ENCODE measurements at places on chromosomes 6 and 20. TPM values are rescaled to one million over a fixed set of nuclear protein-coding genes. Genes with fewer than 3 reads are reported as not detected.

DNA sequence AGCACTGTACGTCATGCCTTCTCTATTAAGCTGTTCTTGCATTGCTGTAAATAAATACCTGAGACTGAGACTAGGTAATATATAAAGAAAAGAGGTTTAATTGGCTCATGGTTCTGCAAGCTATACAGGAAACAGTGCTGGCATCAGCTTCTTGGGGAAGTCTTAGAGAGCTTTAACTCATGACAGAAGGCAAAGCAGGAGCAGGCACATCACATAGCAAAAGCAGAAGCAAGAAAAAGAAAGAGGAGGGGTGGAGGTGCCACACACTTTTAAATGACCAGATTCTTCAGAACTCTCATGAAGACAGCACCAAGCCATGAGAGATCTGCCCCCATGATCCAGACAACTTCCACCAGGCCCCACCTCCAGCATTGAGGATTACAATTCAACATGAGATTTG, 30.1 kb downstream of the CYB5R4 start:
- no peak for DNase-seq
- H3K36me3 ChIP-seq: peaks cover 4% of the 10 kb centered on the region
- H3K27me3 ChIP-seq: no peaks in the 10 kb centered on the region
- H3K4me3 ChIP-seq: no peak overlapping the region

Gene KIF13A
- 0.05 TPM for total RNA-seq

GRCh38 chr6:52635049-52635577, 35.8 kb upstream of the TMEM14A start:
- no peaks in the 10 kb centered on the region for H3K36me3 ChIP-seq
- H3K27me3 ChIP-seq: peaks cover 4% of the 10 kb centered on the region
- H3K4me3 ChIP-seq: no peak overlapping the region
- peaks cover 10% of the 10 kb centered on the region for H3K4me1 ChIP-seq
- peak overlapping the region; percentile 37 for H3K27ac ChIP-seq

- DNase-seq: no peak
- no peaks in the 10 kb centered on the region for H3K27me3 ChIP-seq
- peaks cover 22% of the 10 kb centered on the region for H3K4me1 ChIP-seq
These were observed 842 bp downstream of the POLR1C start for GRCh38 chr6:43517505-43518357.

DNA sequence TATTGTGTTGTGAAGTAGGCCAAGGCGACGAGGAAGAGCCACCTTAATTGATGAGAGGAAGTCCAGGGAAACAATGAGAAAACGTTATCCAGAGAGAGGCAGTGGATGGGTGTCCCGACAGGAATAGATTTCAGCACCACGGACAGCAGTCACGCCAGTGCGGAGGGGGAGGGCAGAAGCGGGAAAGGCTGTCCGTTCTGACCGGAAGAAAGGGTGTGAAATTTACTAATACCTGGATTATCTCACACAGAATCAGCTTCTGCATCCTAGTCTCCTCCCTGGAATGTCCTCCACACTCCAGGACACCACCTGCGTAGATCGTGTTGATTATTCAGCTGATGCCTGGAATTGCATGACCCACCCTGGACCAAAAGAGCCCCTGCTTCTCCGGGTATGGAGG, 7.4 kb upstream of the BPIFA3 start:
- DNase-seq: peak; percentile 66
- H3K4me1 ChIP-seq: peaks cover 3% of the 10 kb centered on the region
- no peak overlapping the region for H3K27ac ChIP-seq
- H3K36me3 ChIP-seq: no peaks in the 10 kb centered on the region

DNA sequence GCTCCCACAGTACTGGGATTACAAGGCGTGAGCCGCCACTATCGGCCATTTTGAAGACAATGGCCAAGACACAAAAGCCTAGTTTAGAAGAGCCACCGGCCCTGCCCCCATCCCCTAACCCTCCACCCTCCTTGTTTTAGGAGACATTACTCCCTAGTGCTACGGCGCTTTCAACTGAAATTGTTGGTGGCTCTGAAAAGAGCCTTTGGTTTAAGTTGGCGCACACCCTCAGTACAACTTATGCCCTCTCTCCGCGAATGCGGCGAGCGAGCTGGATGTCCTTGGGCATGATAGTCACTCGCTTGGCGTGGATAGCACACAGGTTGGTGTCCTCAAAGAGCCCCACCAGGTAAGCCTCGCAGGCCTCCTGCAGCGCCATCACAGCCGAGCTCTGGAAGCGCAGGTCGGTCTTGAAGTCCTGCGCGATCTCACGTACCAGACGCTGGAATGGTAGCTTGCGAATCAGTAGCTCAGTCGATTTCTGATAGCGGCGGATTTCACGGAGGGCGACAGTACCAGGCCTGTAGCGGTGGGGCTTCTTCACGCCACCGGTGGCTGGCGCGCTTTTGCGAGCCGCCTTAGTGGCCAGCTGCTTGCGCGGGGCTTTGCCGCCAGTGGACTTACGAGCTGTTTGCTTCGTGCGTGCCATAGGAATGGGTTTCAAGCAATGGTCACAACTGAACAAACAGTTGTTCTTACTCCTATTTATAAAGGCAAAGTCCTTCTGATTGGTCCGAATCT, 114.9 kb upstream of the BTN3A2 start:
- no peaks in the 10 kb centered on the region for H3K27me3 ChIP-seq
- DNase-seq: peak; percentile 88
- peak overlapping the region; percentile 95 for H3K4me3 ChIP-seq
- H3K36me3 ChIP-seq: peaks cover 6% of the 10 kb centered on the region

GRCh38 chr20:45933266-45934045, 1.0 kb upstream of the PCIF1 start:
- peaks cover 30% of the 10 kb centered on the region for H3K4me1 ChIP-seq
- peak overlapping the region; percentile 98 for H3K27ac ChIP-seq
- no peaks in the 10 kb centered on the region for H3K27me3 ChIP-seq
- H3K36me3 ChIP-seq: peaks cover 12% of the 10 kb centered on the region
- DNase-seq: peak; percentile 84
- H3K4me3 ChIP-seq: peak overlapping the region; percentile 96

GRCh38 chr20:62161347-62161746, 17.8 kb downstream of the SS18L1 start:
- H3K27me3 ChIP-seq: no peaks in the 10 kb centered on the region
- no peak overlapping the region for H3K27ac ChIP-seq
- H3K4me1 ChIP-seq: peaks cover 18% of the 10 kb centered on the region
- no peak for DNase-seq
- peaks cover 17% of the 10 kb centered on the region for H3K36me3 ChIP-seq

Gene DACT2
- not detected for total RNA-seq

GRCh38 chr6:101588343-101588742, 194.8 kb downstream of the GRIK2 start:
- DNase-seq: no peak
- H3K27me3 ChIP-seq: no peaks in the 10 kb centered on the region
- no peaks in the 10 kb centered on the region for H3K36me3 ChIP-seq
- H3K27ac ChIP-seq: no peak overlapping the region
- H3K4me3 ChIP-seq: no peak overlapping the region

DNA sequence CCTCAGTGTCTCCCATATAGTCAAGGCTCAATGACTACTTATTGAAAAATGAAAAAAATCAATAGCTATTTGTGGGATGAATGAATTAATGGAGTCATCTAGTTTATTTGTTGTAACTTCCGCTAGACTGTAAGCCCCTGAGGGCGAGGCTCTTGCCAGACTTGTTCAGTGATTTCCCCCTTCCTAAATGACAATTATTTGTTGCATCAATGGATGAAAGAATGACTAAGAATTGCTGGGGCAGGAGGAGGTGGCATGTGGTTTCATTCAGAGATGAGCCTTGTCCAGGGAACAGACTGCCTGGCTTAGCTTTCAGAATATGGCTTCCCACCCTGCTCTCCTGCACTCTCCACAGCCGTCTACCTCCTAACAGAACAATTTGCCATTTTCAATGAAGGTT, 1.1 kb upstream of the PRELID3B start:
- DNase-seq: no peak
- peak overlapping the region; percentile 71 for H3K4me3 ChIP-seq
- H3K4me1 ChIP-seq: peaks cover 52% of the 10 kb centered on the region
- H3K27ac ChIP-seq: peak overlapping the region; percentile 85
- no peaks in the 10 kb centered on the region for H3K27me3 ChIP-seq
- H3K36me3 ChIP-seq: peaks cover 16% of the 10 kb centered on the region

GRCh38 chr6:82080767-82081166, 166.8 kb downstream of the IBTK start:
- no peaks in the 10 kb centered on the region for H3K4me1 ChIP-seq
- DNase-seq: no peak
- no peaks in the 10 kb centered on the region for H3K27me3 ChIP-seq
- no peak overlapping the region for H3K27ac ChIP-seq
- H3K36me3 ChIP-seq: no peaks in the 10 kb centered on the region

- H3K4me3 ChIP-seq: no peak overlapping the region
- peaks cover 4% of the 10 kb centered on the region for H3K4me1 ChIP-seq
- no peak overlapping the region for H3K27ac ChIP-seq
These were observed 480.8 kb upstream of the JARID2 start for GRCh38 chr6:14765106-14765505.

DNA sequence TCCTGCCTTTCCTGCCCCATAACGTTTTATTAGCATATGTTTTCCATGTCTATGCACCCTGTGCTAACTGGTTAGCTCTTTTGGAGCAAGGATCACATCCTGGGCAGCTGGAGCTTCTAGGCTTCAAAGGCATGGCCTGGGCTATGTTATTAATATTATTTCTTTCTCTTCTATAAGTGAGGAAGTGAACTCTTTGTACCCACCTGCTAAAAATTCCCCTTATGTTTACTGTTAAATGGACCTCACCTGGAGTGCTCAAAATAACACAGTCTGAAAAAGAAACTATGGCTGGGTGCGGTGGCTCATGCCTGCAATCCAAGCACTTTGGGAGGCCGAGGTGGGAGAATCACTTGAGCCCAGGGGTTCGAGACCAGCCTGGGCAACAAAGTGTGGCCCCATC, 97.8 kb downstream of the TNFAIP3 start:
- no peak overlapping the region for H3K27ac ChIP-seq
- DNase-seq: no peak
- peaks cover 27% of the 10 kb centered on the region for H3K4me1 ChIP-seq

- no peaks in the 10 kb centered on the region for H3K36me3 ChIP-seq
- DNase-seq: no peak
- H3K4me1 ChIP-seq: no peaks in the 10 kb centered on the region
- peaks cover 49% of the 10 kb centered on the region for H3K27me3 ChIP-seq
- no peak overlapping the region for H3K4me3 ChIP-seq
These were observed 146.4 kb upstream of the PROKR2 start for GRCh38 chr20:5463007-5463686.

GRCh38 chr6:89763550-89763949, 56.0 kb downstream of the MDN1 start:
- H3K4me3 ChIP-seq: no peak overlapping the region
- H3K27me3 ChIP-seq: no peaks in the 10 kb centered on the region
- H3K36me3 ChIP-seq: peaks cover 28% of the 10 kb centered on the region
- H3K27ac ChIP-seq: no peak overlapping the region
- no peaks in the 10 kb centered on the region for H3K4me1 ChIP-seq

GRCh38 chr20:25867776-25868649, 171.4 kb upstream of the ZNF337 start:
- no peaks in the 10 kb centered on the region for H3K36me3 ChIP-seq
- peaks cover 21% of the 10 kb centered on the region for H3K4me1 ChIP-seq
- H3K27ac ChIP-seq: no peak overlapping the region
- H3K4me3 ChIP-seq: no peak overlapping the region

Gene MROH8
- total RNA-seq: 3.1 TPM

DNA sequence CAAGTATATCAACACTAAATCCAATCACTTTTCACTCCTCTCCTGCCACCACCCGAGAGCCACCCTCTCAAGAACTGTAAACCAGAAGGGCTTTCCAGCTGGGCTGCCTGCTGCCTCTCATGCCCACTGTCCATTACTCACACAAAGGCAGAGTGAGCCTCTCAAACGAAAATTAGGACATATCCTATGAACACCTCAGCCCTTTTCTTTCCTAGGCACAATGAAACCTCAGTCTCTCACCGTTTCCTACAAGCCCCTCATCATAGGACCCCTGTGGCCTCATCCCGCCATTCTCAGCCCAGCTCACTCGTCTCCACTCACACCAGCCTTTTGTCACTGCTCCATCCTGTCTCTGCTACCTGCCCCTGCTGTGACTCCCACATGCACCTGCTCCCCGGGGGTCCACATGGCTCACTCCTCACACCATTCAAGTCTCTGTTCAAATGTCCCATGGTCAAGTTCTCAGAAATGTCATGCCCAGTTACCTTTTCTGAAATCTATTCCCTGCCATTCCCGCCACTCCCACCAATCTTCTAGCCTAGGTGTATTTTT, 7.4 kb downstream of the HLA-F start:
- H3K4me3 ChIP-seq: no peak overlapping the region
- no peak overlapping the region for H3K27ac ChIP-seq
- peaks cover 41% of the 10 kb centered on the region for H3K4me1 ChIP-seq
- H3K27me3 ChIP-seq: no peaks in the 10 kb centered on the region
- DNase-seq: no peak

GRCh38 chr20:5003626-5004025, 2.3 kb upstream of the SLC23A2 start:
- H3K27ac ChIP-seq: no peak overlapping the region
- peaks cover 8% of the 10 kb centered on the region for H3K27me3 ChIP-seq
- DNase-seq: no peak
- H3K4me3 ChIP-seq: no peak overlapping the region
- peaks cover 22% of the 10 kb centered on the region for H3K4me1 ChIP-seq

Gene PPIL6
- 0.21 TPM for total RNA-seq

Gene EYA2
- total RNA-seq: not detected

GRCh38 chr20:44324343-44324742, 12.5 kb upstream of the R3HDML start:
- peaks cover 18% of the 10 kb centered on the region for H3K27me3 ChIP-seq
- no peaks in the 10 kb centered on the region for H3K4me1 ChIP-seq
- no peak overlapping the region for H3K27ac ChIP-seq
- no peaks in the 10 kb centered on the region for H3K36me3 ChIP-seq
- H3K4me3 ChIP-seq: no peak overlapping the region

DNA sequence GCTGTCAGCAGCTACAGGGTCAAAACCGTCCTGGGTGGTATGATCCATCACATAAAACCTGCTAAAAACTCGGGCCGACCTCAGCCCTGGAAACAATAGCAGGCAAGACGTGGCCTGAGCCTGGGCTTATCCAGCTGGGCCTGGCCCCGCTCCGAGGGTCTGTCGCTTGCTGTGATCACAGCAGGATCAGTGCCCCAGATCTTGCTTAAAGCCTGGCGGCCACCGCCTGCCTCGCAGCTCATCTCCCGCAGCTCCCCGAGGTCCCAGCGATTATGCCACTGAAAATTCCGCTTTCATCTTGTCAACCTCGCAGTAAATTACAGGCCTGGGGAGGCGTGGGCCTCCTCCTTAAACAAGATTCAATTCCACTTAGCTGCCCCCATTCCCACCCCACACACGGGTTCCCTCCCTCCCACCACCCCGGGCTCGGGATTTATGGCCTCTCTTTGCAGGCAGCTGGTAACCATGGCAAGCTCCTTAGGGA, 40.1 kb downstream of the CDH22 start:
- no peak overlapping the region for H3K27ac ChIP-seq
- no peaks in the 10 kb centered on the region for H3K4me1 ChIP-seq
- no peak for DNase-seq
- peaks cover 43% of the 10 kb centered on the region for H3K27me3 ChIP-seq

GRCh38 chr6:147161974-147162495, 42.2 kb upstream of the STXBP5 start:
- peaks cover 8% of the 10 kb centered on the region for H3K27me3 ChIP-seq
- no peak overlapping the region for H3K4me3 ChIP-seq
- DNase-seq: no peak
- H3K27ac ChIP-seq: no peak overlapping the region
- no peaks in the 10 kb centered on the region for H3K4me1 ChIP-seq
